ENCODE measurements at places on chromosomes 6 and 20.
A peak's percentile ranks its signal among the peaks of the same experiment; 100 is the strongest.

- no peak for ATAC-seq
Observed at GRCh38 chr6:144843701-144844100, 558.6 kb downstream of the UTRN start.

DNA sequence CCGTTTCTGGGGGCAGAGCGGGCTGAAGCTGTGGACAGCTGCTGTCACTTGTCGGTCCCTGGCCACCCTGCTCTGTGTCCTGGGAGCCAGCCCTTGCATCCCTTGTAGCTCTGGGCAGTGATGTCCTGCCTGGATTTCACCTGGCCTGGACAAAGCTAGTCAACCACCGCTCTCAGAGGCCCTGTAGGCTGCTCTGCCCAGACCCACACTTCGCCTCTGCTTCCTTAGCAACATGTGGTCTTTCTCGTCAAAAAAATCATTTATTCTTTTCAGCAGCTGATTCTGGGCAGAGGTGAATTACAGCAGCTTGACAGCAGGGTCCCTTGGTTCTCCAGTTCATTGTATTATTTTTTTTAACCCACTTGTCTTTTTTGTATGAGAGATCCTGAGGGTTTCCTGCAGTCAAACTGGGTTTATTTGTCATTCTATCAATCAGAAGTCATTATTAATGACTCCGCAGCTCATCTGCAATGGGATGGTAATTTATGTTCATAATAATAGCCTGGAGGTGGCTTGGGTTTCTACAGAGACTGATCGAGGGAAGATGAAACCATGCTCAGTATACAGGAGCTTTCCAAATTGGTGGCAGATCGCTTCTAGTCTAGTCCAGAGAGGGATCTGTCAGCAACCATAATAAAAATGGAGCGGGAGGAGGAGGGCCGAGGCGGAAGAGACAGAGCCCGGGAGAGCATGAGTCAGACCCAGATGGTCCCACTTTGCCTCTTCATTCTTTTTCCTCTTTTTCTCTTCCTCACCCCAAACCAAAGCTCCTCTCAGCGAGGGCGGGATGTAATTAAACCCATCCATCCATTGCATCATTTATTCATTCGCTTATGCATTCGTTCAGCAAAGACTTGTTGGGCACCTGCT, 22.4 kb downstream of the EDN3 start:
- no peak for ATAC-seq

DNA sequence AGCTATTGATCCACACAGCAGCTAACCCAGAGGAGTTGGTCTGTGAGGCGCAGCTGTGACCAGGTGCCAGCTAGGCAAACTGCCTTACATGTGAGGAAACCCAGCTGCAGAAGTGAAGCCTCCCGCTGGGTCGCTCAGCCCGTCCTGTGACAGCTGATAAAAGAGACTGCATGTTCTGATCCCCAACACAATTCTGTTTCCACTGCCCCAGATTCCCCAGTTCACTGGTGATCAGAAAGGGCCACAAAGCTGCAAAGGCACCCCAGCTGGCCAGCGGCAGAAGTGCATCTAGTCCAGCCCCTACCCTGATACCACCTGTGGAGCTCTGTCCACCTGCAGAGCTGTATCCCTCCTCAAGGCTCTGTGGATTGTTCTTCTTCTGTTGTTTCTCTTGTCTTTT, 64.5 kb downstream of the CTNNBL1 start:
- no peak for ATAC-seq

GRCh38 chr20:24608926-24609667, 139.7 kb downstream of the SYNDIG1 start:
- ATAC-seq: peak; percentile 12

- ATAC-seq: no peak
Observed at GRCh38 chr20:58584881-58585752, 66.0 kb upstream of the STX16 start.

- peak; percentile 90 for ATAC-seq
Observed at GRCh38 chr6:52221302-52221701, 23.0 kb downstream of the IL17F start.

DNA sequence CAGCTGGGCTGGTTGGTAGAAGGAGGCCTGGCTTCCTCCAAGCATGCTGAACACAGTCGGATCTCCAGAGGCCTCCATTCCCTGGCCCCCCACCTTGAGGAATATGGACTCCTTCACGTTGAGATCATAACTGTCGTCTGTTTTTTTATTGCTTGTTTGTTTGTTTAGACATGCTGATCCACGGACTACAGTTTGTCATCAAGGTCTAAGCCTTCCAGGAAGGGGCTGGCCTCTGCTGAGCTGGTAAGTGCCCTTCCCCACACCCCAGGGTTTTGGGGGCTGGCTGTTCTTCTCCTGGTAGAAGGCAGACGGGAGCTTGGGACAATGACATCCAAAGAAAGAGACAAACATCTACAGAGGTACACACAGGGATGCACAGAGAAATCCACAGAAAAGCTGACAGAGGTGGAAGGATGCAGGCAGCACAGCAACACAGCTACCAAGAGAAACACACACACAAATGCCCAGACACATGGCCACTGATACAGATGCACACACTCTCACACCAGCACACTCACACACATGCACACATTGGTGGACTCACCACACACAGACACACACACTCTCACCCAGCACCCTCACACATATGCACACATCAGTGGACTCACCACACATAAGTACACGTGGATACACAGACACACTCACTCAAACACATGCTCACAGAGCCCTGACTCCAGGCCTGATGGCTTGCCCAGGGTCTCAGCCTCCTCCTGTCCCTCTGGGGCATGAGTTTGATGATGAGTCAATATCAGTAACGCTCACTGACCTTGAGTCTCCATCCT, 6.7 kb downstream of the BPIFA1 start:
- ATAC-seq: no peak

- no peak for ATAC-seq
Observed at GRCh38 chr6:43849844-43850243, 79.8 kb downstream of the VEGFA start.

DNA sequence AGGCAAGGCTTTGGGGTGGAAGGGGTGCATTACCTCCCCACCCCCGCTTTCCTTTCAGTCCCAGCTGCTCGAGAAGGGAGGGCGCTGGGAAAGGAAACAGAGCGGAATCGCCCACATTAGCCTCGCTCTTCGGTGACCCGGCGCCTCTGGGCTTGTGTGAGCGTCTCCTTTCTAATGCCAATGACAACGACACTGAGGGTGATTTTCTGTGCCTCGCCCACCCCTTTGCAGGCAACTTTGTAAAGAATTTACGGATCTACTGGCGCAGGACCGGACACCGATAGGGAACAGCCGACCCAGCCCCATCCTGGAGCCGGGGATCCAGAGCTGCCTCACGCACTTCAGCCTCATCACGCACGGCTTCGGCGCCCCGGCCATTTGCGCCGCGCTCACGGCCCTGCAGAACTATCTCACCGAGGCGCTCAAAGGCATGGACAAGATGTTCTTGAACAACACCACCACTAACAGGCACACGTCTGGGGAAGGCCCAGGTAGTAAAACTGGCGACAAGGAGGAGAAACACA, 24.3 kb downstream of the TFAP2B start:
- no peak for ATAC-seq

DNA sequence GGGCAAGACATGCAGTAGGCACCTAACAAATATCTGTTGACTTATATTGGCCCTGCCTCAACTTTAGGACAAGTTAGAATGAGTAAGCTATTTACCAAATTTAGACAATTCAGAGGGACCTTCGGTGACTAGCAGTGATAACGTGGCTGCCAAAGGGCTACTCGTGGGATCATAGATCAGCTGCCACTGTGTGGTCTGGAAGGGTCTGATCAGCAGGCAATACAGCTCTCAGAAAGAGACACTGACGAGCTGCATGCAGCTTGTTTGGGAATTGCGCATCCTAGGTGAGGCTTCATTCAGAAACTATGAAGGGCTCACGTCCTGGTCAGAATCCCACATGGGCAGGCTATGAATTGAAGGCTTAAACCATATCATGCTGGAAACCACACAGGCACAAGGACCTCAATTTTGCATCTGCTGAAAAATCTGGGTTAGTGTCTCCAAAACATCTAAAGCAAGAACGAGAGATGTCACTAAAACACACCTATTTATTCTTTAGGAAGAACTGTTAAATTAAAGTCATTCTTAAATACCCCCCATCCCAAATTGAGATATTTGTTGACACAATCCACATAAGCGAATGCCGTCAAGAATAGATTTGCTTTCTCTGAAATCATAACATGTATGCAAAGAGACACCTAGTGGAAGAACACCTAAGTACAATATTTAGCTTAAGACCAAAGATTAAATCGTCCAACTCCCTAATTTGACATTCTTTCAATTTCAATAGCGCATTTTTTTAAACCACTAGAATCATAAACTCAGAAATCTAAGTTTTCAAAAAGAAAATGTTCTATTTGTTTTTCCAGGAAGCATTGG, 79.6 kb downstream of the IPCEF1 start:
- ATAC-seq: peak; percentile 63

- ATAC-seq: no peak
Observed at GRCh38 chr6:13282393-13283069, 45.8 kb downstream of the TBC1D7 start.

DNA sequence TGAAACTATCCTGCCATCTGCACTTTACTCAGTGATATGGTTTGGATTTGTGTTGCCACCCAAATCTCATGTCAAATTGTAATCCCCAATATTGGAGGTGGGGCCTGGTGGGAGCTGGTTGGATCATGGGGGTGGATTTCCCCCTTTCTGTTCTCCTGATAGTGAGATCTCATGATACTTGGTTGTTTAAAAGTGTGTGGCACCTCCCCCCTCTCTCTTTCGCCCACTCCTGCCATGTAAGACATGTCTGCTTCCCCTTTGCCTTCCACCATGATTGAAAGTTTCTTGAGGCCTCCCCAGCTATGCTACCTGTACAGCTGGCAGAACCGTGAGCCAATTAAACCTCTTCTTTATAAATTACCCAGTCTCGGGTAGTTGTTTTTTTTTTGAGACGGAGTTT, 18.0 kb downstream of the PIGT start:
- no peak for ATAC-seq

GRCh38 chr20:10898552-10898951, 224.8 kb upstream of the JAG1 start:
- ATAC-seq: no peak

DNA sequence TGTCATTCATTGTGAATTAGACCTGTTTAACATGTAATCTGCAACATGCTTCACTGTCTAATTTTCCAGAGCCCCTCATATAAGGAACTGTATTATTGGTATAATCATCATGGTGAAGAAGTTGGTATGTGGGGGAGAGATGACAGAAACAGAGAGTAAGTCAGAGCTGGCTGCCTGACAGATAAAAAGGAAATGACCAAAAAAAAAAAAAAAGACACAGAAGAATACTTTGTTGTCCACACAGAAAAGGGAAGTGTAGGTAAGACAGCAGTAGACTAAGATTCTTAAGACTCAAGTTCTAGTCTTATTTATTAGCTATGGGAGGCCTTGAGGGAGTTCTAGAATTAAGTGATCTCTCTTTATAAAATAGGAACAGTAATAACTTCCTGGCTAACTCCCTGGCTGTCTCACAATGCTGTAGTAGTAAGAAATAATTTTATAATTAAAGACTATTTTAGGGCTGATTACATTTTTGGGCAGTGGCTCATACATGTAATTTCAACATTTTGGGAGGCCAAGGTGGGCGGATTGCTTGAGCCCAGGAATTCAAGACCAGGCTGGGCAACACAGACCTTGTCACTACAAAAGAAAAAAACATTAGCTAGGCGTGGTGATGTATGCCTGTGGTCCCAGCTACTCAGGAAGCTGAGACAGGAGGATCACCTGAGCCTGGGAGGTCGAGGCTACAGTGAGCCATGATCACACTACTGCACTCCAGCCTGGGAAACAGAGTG, 102.5 kb downstream of the PRL start:
- ATAC-seq: no peak

- no peak for ATAC-seq
Observed at GRCh38 chr20:23159256-23159946, 73.3 kb upstream of the CD93 start.

DNA sequence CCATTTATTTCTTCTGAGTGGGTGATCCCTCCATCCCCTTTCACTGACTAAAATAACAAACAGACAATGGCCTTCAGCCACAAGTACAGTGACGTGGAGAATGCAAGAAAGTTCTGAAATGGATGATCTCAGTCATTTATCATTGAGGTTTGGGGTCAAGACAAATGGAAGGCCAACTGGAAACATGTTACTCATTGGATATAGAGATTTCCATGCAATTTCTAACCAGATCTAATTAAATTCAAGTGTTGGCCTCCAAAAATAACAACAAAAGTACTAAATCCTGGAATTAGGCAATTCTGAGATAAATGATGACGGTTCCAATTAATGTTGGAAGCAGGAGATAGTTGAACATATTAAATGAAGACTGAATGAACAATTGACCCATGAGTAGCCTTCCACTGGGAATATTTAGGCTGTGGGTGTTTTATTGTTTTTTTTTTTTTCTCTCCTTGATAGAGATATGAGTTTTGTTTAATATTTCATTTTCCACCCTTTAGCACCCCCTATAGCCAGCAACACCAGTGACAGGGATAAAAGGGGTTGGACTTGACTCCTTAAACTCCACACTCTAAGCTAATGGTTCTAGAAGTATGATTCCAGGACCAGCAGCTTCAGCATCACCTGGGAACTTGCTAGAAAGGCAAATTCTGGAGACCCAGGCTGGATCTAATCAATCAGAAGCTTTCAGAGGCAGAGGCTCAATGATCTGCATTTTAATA, 112.8 kb downstream of the BCAS1 start:
- ATAC-seq: no peak

GRCh38 chr20:62051546-62052255, 14.0 kb downstream of the TAF4 start:
- no peak for ATAC-seq

GRCh38 chr6:32976334-32977069, 8.1 kb downstream of the BRD2 start:
- no peak for ATAC-seq

DNA sequence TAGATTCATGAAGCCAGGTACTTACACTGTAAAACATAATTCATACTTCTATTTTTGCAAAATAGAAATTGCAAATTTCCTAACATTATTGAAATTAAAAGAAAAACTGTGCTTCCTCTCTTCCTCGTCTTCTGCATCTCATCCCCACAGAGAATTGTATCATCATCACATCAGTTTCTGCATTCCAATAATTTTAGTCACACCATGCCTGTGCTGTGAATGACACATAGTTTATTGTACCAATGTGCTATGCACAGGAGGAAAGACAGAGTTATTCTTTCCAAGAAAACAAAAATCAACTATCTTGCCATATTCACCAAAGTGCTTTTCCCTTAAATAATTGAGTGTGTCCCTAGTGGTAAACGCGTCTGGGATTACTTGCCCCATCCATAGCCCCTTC, 38.1 kb upstream of the FAM135A start:
- ATAC-seq: no peak

- ATAC-seq: no peak
Observed at GRCh38 chr6:1584996-1585668, 24.6 kb upstream of the FOXC1 start.

GRCh38 chr6:41940759-41941279, 789 bp downstream of the CCND3 start:
- peak; percentile 1 for ATAC-seq

DNA sequence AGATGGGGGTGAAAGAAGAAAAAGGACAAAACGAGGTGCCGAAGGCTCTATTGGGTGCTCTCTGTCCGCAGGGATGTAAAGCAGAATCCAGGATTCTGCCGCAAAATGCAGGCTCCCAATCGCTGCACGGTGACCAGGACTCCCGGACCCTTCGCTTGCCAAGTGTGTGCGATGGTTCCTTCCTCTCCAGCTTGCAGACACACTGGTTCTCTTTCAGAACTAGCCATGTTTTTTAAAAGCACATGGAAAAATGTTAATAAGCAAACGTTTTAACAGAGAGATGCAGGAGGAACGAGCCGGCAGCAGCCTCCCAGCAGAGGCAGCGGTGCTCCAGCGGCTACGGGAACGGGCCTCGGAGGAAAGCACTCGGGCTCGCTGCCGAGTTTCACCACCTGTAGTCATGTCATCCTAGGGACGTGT, 59.6 kb downstream of the ZNF831 start:
- no peak for ATAC-seq

GRCh38 chr20:25859649-25860530, 163.2 kb upstream of the ZNF337 start:
- ATAC-seq: no peak
